ENCODE measurements at places on chromosomes 7 and 10.

DNA sequence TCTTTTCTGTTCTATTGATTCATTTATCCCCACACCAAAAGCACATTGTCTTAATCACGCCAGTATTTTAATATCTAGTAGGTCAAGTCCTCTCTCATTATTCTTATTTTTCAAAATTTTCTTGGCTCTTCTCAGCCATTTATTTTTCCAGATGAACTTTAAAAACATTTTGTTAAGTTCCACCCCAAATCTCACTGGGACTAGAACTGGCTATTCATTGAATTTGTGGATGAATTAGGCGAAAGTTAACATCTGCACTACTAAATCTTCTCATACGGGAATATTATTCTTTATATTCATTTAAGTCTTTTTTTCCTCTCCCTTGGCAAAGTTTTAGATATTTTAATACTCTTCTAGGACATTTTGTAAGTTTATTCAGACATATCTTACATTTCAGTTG is 295.2 kb upstream of the MGMT start:
- H3K27me3 ChIP-seq = no peaks in the 10 kb centered on the region
- H3K4me1 ChIP-seq = no peaks in the 10 kb centered on the region
- no peak overlapping the region for H3K27ac ChIP-seq
- no peak overlapping the region for H3K4me3 ChIP-seq

- H3K27ac ChIP-seq = peak overlapping the region; percentile 94
- no peak overlapping the region for H3K4me3 ChIP-seq
- H3K4me1 ChIP-seq = peaks cover 96% of the 10 kb centered on the region
Observed at GRCh38 chr7:130903358-130903974, 169.5 kb upstream of the KLF14 start.

DNA sequence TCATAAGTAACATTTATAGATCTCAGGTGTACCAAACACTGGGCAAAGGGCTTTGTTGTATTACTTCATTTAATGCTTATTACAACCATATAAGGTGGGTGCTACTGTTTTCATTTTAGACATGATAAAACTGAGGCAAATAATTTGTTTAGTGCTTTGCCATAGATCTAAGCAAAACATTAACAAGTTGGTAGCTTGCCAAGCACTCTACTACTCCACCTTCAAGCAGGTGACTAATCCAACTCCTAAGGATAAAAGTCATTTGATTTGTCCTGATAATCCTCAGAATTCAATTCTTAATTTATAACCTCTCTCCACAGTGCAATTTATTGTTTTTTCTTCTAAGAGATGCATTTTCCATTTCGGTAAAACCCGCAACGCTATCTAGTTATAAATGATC is 646.4 kb downstream of the GRM8 start:
- no peaks in the 10 kb centered on the region for H3K27me3 ChIP-seq
- H3K4me3 ChIP-seq = no peak overlapping the region
- no peaks in the 10 kb centered on the region for H3K4me1 ChIP-seq
- no peak for DNase-seq

DNA sequence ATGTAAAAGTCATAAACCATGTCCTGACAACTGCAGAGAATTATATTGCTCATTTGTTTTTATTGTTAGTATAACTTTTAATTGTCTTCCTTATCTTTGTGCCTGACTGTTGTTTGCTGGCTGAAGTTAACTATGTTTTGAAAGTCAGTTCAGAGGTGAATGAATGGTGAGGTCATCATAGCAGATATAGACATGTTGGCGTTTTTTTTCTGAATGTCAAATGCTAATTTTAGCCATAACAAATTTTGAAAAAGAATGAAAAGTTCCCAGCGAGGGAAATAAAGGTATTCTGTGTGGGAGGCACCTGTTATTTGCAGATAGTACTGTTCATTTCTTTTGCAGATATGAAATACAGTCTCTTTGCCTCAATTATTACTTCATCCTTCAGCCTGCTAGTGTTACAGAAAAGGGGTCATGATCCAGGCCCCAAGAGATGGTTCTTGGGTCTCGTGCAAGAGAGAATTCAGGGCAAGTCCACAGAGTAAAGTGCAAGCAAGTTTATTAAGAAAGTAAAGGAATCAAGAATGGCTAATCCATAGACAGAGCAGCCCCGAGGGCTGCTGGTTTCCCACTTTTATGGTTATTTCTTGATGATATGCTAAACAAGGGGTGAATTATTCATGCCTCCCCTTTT is 96.5 kb downstream of the CAMK1D start:
- DNase-seq = no peak
- H3K4me3 ChIP-seq = no peak overlapping the region
- no peak overlapping the region for H3K27ac ChIP-seq

GRCh38 chr10:116838143-116838725 is 11.1 kb upstream of the ENO4 start:
- H3K36me3 ChIP-seq = no peaks in the 10 kb centered on the region
- no peak overlapping the region for H3K27ac ChIP-seq
- DNase-seq = no peak
- no peaks in the 10 kb centered on the region for H3K4me1 ChIP-seq

Measured in tibial nerve (tissue), 4 donors.